ENCODE measurements at places on chromosomes 5 and 9.

GRCh38 chr9:73095425-73095824 is 56.2 kb upstream of the ANXA1 start:
- DNase-seq = no peak

DNA sequence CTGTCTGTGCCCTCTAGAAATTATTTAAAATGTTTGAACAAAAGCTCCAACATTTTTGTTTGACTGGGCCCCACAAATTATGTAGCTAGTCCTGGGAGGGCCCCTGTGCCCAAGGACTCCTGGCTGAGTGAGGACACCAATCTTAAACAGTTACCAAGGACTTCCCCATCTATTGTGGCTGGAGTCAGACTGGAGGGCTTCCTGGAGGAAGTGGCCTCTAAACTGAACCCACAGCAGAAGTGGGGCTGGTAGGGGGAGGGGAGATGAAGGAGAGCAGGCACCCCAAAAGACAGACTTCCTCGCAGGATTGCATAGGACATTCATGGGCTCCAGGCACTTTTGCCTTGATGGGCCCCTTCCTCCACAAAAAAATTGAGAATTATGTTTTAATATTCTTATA is 8.1 kb downstream of the ADAMTS13 start:
- no peak for DNase-seq

DNA sequence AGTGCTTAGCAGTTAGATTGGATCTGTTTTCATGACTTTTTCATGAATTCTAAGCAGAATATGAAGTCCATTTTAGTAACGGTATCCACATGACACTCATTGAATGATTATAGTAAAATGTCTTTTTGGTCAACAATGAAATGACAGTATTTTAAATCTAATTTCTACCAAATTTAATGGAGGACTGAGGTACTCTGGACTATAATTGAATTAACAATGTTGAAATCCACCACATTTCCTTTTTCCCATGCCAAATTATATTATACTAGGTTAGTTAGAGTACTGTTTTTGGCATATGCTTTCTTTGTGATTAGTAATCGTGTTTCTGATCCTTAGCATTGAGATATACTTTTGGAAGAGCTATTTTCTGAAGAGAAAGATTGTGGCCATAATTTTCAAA is 40.6 kb downstream of the CDC42SE2 start:
- no peak for DNase-seq

DNA sequence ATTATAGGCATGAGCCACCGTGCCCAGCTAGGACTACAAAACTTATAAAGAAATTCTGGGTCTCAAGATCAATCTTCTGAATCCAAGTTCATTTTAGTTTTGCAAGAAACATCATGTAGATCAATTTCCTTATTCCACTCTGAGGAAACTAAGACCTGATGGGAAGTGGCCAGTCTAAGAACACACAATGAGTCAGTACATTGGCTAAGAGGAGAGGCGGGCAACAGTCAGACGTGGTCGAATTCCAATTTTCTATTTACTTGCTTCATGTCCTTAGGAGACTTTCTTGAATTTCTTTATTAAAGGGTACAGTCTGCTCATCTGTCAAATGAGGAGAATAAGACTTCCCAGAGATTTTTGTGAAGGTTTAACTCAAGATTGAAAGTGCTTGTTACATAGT is 432.1 kb upstream of the BRINP1 start:
- no peak for DNase-seq

Data from keratinocyte (primary cell).